Omental fat pad (tissue), 4 donors: ENCODE measurements at places on chromosomes 6 and 20.

- DNase-seq: no peak
Measured at GRCh38 chr20:4068708-4069107, 53.4 kb upstream of the RNF24 start.

DNA sequence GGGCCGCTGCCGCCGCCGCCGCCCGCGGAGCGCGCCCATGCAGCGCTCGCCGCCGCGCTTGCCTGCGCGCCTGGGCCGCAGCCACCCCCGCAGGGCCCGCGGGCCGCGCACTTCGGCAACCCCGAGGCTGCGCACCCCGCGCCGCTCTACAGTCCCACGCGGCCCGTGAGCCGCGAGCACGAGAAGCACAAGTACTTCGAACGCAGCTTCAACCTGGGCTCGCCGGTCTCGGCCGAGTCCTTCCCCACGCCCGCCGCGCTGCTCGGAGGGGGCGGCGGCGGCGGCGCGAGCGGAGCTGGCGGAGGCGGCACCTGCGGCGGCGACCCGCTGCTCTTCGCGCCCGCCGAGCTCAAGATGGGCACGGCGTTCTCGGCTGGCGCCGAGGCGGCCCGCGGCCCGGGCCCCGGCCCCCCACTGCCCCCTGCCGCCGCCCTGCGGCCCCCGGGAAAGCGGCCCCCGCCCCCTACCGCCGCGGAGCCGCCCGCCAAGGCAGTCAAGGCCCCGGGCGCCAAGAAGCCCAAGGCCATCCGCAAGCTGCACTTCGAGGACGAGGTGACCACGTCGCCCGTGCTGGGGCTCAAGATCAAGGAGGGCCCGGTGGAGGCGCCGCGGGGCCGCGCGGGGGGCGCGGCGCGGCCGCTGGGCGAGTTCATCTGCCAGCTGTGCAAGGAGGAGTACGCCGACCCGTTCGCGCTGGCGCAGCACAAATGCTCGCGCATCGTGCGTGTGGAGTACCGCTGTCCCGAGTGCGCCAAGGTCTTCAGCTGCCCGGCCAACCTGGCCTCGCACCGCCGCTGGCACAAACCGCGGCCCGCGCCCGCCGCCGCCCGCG is 730 bp downstream of the INSM1 start:
- DNase-seq: no peak

DNA sequence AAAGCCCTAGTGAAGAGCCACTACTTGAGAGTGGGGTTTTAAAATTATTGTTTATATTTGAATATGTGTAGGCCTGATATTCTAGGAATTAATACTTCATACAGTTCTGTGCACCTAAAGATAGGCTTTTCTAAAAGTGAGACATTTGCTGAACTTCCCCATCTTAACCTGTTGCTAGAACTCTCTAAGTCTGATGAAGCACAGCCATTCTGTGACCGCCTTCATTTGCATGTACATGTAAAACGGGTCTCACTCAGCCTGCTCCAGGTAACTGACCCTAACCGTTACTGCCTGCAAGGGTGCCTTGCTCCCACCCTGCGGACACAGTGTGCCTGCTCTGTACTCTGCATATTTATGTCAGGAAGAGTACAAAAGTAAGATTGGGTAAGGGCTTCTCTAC is 44.3 kb upstream of the IRF4 start:
- no peak for DNase-seq

- DNase-seq: no peak
Measured at GRCh38 chr6:115001731-115002350, 659.0 kb upstream of the HS3ST5 start.

- no peak for DNase-seq
Measured at GRCh38 chr20:62860391-62860923, 1.2 kb downstream of the TCFL5 start.

DNA sequence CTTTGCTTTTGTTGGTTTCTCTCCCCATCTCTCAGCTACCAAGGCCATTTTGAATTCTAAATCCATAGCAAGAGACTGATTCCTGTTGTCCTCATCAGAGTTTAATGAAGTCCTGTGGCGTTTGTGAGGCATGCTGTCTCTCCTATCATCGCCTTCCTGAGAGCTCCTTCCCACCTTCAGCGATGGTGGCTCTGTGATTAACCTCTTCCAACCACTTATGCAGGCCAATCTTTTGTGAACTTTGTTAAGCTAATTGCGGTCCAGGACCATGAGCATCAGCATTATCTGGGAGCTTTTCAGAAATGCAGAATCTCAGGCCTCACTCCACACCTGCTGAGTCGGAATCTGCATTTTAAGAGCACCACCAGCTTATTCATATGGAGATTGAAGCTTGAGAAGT is 272.5 kb upstream of the CDYL start:
- DNase-seq: no peak

- no peak for DNase-seq
Measured at GRCh38 chr6:139062932-139063646, 34.5 kb downstream of the ABRACL start.

- no peak for DNase-seq
Measured at GRCh38 chr6:148271711-148272439, 70.8 kb upstream of the SASH1 start.

DNA sequence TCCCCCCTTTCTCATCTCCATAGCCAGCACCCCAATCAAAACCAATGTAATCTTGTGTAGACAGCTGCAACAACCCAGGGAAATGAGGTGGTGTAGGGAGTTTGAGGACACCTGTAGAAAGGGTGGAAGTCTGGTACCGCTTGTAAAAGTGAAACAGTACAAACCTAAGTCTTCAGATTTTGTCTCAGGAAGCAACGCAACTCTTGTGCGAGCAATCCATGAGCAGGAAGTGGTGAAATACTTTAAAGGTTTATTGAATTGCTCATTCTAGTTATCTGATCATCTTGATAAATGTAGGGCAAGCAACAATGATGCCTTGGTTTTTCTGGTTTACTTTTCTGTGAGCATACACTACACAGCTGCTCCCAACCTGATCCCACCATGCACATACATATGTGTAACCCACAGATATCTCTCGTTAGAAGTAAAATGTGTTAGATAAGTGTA is 71.1 kb upstream of the THEMIS start:
- no peak for DNase-seq

- no peak for DNase-seq
Measured at GRCh38 chr6:138981416-138981815, 6.6 kb downstream of the REPS1 start.

DNA sequence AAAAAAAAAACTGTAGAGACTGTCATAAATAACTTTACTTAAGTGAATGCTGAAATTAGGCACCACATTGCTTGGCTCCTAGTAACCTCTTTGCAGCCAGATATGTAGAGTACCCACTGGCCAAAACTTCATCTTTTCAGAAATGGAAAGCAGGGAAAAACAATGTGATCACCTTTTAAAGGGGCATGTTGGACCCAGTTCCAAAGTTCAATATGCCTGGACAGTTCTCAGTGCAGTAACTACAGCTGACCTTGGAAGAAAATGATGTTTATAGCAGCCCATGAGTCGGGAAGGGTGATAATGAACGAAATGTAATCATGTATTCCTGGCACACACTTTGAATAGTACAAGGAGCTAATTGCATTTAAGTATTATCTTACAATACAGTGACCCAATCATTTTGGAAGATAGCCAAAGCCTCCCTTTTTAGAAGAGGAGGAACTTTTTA is 93.6 kb upstream of the TAB2 start:
- DNase-seq: no peak

DNA sequence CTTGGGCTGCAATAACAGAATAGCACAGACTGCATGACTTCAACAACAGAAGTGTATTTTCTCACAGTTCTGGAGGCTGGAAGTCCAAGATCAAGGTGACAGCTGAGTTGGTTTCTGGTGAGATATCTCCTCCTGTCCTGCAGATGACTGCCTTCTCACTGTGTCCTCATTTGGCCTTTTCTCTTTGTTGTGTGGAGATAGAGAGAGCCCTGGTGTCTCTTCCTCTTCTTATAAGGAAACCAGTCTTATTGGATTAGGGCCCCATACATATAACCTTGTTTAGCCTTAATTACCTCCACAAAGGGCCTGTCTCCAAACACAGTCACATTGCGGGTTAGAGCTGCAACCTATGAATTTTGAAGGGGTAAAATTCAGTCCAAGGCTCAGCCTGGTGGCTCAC is 57.0 kb upstream of the BMP6 start:
- no peak for DNase-seq

GRCh38 chr6:20605581-20605980 is 71.3 kb downstream of the CDKAL1 start:
- DNase-seq: no peak

GRCh38 chr6:161476711-161477110 is 202.8 kb upstream of the AGPAT4 start:
- no peak for DNase-seq

DNA sequence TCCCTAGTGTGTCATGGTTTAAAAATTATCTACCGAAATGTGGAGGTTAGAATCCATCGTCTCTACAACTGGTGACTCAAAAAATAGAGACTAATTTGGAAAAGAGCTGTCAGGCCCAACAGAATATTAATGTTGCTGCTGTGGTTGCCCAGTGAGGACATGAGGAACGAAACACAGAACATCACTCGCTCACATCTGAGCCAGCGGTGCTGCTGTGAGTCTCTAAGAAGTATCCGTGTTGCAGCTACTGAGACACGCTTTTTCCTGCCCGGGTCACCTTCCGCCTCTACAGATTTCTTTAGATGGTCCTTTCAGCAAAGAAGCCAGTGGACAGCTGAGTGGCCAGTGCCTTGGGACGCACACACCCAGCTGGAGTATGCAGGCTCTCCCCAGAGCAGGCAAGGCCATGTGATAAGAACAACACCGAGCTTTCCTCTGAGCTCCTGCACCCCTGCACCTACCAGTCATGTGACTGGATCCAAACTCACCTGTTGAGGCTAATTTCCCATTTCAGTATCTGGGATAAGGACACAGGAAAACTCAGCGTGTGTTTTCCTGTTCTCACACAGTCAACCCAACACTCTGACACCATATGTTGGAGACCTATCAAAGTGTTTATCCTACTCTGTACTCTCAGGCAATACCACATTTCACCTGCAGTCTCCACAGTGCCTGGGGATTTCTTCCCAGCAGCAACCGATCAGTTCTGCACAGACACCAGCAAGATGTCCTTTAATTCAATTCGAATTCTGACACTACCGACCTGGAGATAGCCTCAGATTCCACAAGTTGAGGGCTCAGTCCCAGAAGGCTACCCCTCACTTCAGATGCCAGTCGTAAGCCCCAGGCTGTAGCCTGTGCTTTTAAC is 119.0 kb upstream of the RPS6KA2 start:
- DNase-seq: no peak

DNA sequence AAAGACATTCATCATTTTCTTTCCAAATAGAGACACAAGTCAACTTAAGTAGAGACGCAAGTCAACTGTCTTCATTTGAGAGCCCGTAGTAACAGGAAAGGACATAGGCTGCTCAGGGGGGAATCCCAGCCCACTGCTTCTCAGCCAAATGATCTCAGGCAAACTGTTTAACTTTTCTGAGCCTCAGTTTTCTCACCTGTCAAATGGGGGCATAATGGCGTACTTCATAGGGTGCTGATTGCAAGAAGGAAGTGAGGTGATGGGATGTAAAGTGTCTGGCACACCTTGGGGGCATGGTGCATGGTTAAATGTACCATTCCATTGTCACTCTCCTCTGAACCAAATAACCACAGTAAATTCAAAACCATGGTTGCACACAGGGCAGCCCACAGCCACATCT is 96.5 kb downstream of the EYA2 start:
- DNase-seq: no peak

- no peak for DNase-seq
Measured at GRCh38 chr6:54578261-54578660, 268.3 kb upstream of the FAM83B start.

DNA sequence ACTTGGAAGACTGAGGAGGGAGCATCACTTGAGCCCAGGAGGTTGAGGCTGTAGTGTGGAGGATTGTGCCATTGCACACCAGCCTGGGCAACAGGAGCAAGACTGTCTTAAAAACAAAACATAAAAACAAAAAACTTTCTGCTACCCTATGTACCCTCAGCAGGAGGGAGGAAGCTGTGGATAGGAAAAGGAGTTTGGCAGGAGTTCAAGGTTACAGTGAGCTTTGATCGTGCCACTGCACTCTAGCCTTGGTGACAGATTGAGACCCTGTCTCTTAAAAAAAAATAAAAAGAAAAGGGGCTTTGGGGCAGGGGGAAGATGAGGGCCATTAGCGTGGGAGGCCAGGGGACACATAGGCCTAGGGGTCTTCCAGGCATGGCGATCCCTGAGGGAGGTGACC is 135.7 kb downstream of the DHX35 start:
- no peak for DNase-seq

GRCh38 chr20:46717818-46718541 is 8.5 kb downstream of the SLC2A10 start:
- no peak for DNase-seq

- DNase-seq: no peak
Measured at GRCh38 chr6:108845145-108845544, 3.1 kb upstream of the ARMC2 start.

GRCh38 chr6:75747152-75747992 is 1.7 kb upstream of the MYO6 start:
- DNase-seq: no peak

- DNase-seq: no peak
Measured at GRCh38 chr6:39170860-39171259, 55.9 kb upstream of the SAYSD1 start.

DNA sequence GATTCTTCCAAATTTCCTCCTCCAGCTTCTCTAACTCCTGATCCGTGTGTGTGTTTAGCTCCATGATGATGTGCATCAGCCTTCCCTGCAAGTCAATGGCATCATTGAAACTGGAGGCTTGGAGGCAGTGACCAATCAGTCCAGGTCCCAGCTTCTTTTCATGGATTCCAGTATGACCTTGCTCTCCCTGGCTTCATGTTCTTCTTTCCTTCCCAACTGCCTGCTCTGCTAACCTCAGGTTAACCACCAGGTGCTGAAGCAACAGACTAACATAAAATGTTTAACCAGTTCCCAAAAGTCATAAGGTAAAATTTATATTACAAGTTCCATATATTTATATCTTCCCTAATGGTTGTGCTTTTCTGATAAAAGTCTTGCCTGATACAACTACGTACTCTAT is 512.8 kb upstream of the EPHA7 start:
- no peak for DNase-seq

DNA sequence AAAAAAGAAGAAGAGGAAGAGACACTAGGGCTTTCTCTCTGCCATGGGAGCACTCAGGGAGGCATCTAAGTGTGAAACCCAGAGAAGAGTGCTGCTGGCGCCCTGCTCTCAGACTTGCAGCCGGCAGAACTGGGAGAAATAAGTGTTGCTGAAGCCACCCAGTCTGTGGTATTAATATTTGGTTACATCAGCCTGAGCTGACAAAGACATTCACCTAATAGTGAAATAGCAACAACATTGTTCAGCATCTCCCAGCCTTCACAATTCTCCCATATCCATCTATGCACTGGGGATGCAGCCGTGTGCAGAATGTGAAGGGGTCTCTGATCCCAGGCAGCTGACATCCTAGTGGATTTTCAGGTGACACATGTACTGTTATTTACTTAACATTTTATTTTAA is 12.0 kb downstream of the KCNG1 start:
- DNase-seq: no peak
